ENCODE measurements at places on chromosomes 13 and 19.

- DNase-seq, result no peak
Observed at GRCh38 chr19:15200553-15201364, at the start of gene NOTCH3. NOTCH3 (minus strand) TSS chr19:15200995; CDS start chr19:15200905, 90 bp downstream.

GRCh38 chr13:99103536-99103935 lies 97.1 kb upstream of the UBAC2 start:
- no peak for DNase-seq

- DNase-seq, result no peak
Observed at GRCh38 chr19:48512504-48513288, 1.1 kb upstream of the LMTK3 start.

DNA sequence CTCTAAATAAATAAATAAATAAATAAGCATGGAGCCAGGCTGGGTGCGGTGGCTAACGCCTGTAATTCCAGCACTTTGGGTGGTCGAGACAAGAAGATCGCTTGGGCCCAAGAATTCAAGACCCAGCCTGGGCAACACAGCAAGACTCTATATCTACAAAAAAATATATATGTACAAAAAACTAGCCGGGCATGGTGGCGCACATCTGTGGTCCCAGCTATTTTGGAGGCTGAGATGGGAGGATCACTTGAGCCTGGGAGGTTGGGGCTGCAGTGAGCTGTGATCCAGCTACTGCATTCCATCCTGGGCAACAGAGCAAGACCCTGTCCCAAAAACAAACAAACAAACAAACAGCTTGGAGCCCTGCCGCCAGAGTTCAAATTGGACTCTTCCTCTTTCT lies 2.7 kb downstream of the ACTMAP start:
- DNase-seq, result no peak

DNA sequence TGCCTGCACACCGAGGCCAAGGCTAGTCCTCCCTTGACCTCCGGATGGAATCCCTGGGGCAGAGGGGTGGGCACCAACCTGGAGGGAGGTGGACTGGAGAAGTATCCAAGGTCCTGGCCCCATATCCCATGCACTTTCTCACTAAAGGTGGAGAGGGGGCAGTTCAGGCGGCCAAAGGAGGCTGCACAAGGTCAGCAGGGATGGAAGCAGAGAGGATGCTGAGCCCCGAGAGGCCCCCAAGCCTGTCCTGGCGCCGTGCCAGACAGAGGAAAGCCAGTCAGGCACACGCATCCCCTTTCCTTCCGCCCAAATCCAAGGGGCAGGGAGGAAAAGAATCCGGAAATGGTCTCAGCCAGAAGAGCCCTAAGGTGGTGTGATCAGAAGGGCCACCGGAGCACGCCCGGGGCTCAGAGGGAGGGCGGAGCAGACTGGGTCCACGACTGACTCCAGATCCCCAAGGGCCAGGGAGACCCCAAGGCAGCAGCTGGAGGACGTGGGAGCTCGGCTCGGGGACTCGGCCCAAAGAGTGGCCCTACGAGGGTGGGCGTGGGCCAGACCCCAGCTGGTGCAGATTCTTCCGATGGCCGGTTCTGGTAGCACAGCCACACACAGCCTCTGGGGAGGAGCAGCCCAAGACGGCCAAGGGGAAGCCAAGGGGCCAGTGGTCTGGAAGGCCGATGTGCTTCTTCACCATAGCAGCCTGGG lies 60.0 kb downstream of the MLLT1 start:
- DNase-seq, result no peak

DNA sequence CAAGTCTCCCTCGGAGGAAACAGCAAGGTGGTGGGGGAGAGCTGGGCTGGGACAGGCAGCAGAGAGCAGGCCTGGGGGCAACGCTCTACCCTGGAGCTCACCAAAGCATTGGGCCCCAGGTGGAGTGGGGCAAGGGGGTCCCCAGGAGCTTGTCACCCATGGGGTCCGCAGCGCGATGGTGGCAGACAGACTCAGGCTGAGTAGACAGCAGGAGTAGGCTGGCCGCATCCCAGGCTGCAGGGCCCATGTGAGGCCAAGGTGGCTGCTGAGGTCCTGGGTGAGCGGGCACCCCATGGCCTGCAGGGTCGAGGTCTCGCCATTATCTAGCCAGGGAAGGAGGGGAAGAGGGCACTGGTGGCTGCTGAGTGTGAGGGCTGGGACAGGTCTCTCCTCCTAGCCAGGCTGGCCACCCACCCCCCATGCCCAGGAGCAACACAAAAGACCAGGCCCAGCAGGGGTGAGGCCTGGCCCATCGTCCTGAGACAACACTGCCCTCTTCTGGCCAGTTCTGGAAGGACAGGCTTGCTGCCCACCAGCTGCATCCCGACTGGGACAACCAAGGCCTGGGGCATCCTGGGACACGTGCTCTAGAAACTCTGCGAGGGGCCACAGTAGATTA lies 33.1 kb downstream of the CEBPG start:
- peak; percentile 85 for DNase-seq

- DNase-seq, result no peak
Observed at GRCh38 chr19:27846944-27847343, 1366.0 kb downstream of the UQCRFS1 start.

- DNase-seq, result no peak
Observed at GRCh38 chr13:33690354-33690753, 127.6 kb upstream of the RFC3 start.
